ENCODE measurements at places on chromosomes 4 and X.

- no peak for DNase-seq
Measured at GRCh38 chrX:139290310-139290709, 240.2 kb upstream of the F9 start.

GRCh38 chr4:40227284-40227683 is 30.5 kb downstream of the RHOH start:
- DNase-seq = no peak

- DNase-seq = no peak
Measured at GRCh38 chrX:96433409-96434077, 251.1 kb upstream of the DIAPH2 start.

DNA sequence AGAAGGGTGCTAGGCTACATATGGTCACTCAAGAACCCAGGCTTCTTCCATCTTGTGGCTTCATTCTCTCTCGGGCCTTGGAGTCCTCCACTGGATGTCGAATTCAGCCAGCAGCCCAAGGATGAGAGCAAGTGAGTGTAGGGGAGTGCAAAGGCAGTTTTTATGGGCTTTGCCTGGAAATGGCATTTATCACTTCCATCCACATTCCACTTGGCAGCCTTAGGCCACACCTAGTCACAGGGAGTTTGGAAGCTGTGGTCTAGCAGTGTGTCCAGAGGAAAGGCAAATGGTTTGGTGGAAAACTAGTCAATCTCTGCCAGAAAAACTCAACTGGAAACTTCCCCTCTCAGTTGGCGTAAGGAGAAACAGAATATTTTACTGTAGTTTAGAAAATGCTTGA is 59.0 kb downstream of the NHS start:
- DNase-seq = no peak

GRCh38 chr4:8307121-8307520 is 37.6 kb downstream of the HTRA3 start:
- DNase-seq = no peak

GRCh38 chrX:87003031-87003430 is 514.6 kb upstream of the KLHL4 start:
- no peak for DNase-seq

DNA sequence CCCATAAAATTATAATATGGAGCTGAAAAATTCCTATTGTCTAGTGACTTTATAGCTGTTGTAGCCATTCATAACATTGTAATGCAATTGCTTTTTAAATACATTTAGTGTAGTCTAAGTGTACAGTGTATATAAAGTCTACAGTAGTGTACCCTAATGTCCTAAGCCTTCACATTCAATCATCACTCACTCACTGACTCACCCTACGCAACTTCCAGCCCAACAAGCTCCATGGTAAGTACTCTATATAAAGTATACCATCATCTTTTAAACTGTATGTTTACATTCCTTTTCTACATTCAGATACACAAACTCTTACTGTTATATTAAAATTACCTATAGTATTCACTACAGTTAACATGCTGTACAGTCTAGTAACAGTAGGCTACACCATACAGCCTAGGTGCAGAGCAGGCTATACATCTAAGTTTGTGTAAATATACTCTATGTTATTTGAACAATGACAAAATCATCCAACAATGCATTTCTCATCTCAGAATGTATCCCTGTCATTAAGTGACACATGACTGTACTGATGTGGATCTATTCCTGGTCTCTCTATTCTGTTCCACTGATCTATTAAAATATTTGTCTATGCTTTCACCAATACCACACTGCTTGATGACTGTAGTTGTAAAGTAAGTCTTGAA is 33.7 kb downstream of the CLOCK start:
- DNase-seq = no peak
